ENCODE measurements at places on chromosomes 7 and 10. TPM values are rescaled to one million over a fixed set of nuclear protein-coding genes. Genes with fewer than 3 reads are reported as not detected.

DNA sequence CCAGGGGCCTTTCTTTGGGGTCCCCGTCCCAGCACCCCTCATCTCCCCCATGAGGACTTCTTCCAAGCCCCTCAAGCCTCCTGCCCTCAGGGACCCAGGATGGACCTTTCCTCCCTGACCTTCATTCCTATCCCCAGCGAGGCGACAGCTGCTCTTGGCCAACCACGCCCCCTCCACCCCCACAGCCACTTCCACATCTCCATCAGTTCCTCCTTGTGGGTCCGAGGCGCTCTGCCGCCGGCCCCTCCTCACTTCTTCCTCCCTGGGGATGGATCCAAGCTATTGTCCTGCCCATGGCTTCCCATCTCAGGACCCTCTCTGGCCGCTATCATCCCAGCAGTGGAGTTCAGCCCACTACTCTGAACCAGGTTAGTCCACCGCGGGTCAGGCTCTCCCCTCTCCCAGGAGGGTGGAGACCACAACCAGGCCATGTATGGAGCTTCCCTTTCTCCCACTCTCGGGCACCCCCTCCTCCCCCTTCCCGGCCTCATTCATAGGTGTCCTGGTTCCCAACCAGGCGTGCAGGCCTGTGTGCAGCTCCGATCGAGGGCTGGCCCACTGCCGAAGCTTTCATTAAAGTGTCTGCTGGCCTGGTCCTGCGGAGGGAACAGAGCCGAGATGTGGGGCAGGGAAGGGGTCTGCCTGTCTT lies 1.7 kb upstream of the SH2B2 start:
- peak; percentile 55 for DNase-seq

- peak; percentile 76 for DNase-seq
These were observed 5.5 kb upstream of the NAMPT start for GRCh38 chr7:106290319-106290718.

DNA sequence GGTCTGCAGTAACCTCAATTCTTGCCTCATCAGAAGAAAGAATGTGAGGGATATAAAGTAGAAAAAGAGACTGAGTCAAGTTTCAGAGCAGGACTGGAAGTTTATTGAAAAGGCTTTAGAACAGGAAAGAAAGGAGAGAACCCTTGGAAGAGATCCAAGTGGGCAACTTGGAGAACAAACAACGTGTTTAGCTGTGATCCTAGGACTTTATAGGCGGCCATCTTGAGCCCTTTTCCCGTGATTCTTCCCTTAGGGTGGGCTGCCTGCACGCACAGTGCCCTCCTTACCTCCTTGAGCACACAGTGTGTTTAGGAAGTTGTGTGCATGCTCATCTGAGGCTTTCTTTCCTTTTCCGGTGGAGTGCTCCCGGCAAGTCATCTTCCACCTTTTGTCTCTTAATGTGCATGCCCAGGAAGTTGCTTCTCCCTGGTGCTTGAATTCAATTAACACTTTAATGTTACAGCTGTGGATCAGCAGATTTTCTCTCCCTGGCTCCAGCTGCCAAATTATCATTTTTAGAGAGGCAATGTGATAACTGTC lies 59.8 kb downstream of the ENTPD1 start:
- DNase-seq: no peak

Gene GIMAP5
- total RNA-seq: 13.5 TPM

Gene CYP2C19
- 9.7 TPM for total RNA-seq

GRCh38 chr7:134505856-134506255 lies 21.5 kb upstream of the AKR1B10 start:
- no peak for DNase-seq

Data from transverse colon (tissue), 4 donors.